ENCODE measurements at places on chromosomes 3 and 15.
A peak's percentile ranks its signal among the peaks of the same experiment; 100 is the strongest.

GRCh38 chr3:86792316-86792715 lies 198.6 kb downstream of the VGLL3 start:
- no peak for DNase-seq

DNA sequence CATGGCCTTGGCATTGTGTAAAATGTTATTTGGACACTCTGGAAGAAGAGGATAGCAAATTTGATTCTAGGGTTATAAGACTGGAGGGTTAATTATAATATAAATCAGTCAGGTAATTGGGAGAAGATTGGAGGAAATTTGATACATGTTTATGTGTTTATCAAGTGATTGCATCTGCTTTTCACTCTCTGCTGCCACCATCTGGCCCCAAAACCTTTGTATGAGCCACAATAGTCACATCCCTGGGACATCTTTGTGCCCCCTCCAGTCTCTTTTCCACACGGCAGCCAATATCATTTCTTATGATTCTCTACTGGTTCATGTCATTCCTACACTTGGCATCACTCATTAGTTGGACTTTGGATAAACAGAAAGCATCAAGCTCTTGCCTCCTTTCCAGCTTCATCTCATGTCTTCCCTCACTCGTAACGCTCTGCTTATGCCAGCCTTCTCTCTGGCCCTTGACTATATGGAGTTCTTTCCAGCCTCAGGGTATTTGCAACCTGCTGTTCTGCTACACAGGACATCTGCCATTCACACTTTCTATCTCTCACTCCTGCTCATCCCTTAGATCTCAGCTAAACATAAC lies 602.3 kb upstream of the SUCLG2 start:
- DNase-seq = no peak

DNA sequence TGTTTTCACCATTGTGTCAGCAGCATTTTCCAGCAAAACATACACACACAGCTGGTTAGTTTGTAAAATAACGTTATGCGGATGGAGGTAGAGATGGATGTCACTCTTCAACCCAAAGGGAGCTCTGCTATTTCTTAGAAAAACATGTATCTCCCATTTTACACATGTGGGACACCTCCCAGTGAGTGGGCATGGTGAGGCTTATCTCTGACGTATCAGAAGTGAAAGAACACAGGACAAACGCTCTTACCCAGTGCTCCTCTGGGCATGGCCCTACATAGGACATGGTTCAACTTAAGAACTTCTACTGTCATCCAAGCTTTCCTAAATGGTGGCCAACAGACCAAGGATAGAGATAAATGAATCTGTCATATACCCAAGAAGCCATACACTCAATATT lies 2.1 kb downstream of the FAM240A start:
- DNase-seq = no peak

GRCh38 chr15:70158309-70159000 lies 60.7 kb upstream of the TLE3 start:
- no peak for DNase-seq

GRCh38 chr3:23810343-23811184 lies 4.8 kb downstream of the UBE2E1 start:
- peak; percentile 17 for DNase-seq
